Ovary (tissue), 10 donors: ENCODE measurements at places on chromosomes 6 and 20. TPM values are rescaled to one million over a fixed set of nuclear protein-coding genes. Genes with fewer than 3 reads are reported as not detected.

Gene FHL5
- 3.0 TPM for total RNA-seq

Gene PACRG
- 3.7 TPM for total RNA-seq

Gene PGK2
- total RNA-seq, result not detected

Gene KAT14
- total RNA-seq, result 15.0 TPM

Gene DNAH8
- total RNA-seq, result under 0.01 TPM

Gene APMAP
- 23.5 TPM for total RNA-seq

Gene SLC22A1
- 2.4 TPM for total RNA-seq

GRCh38 chr6:137291441-137291840 lies 72.3 kb upstream of the IFNGR1 start:
- H3K36me3 ChIP-seq, result no peaks in the 10 kb centered on the region
- H3K27me3 ChIP-seq, result no peaks in the 10 kb centered on the region
- H3K4me3 ChIP-seq, result no peak overlapping the region
- no peaks in the 10 kb centered on the region for H3K4me1 ChIP-seq
- no peak for DNase-seq

- H3K4me3 ChIP-seq, result no peak overlapping the region
- no peaks in the 10 kb centered on the region for H3K27me3 ChIP-seq
- no peak for DNase-seq
- H3K4me1 ChIP-seq, result no peaks in the 10 kb centered on the region
- H3K36me3 ChIP-seq, result no peaks in the 10 kb centered on the region
Measured at GRCh38 chr20:21435576-21435975, 38.2 kb upstream of the NKX2-4 start.

- no peak overlapping the region for H3K4me3 ChIP-seq
- peak overlapping the region; percentile 57 for H3K27ac ChIP-seq
- peaks cover 6% of the 10 kb centered on the region for H3K4me1 ChIP-seq
- no peak for DNase-seq
Measured at GRCh38 chr6:36676141-36677058, 2.1 kb upstream of the CDKN1A start.

GRCh38 chr6:37059344-37060194 lies 54.1 kb downstream of the FGD2 start:
- no peak overlapping the region for H3K27ac ChIP-seq
- peaks cover 2% of the 10 kb centered on the region for H3K4me1 ChIP-seq
- no peaks in the 10 kb centered on the region for H3K27me3 ChIP-seq
- peak; percentile 80 for DNase-seq

DNA sequence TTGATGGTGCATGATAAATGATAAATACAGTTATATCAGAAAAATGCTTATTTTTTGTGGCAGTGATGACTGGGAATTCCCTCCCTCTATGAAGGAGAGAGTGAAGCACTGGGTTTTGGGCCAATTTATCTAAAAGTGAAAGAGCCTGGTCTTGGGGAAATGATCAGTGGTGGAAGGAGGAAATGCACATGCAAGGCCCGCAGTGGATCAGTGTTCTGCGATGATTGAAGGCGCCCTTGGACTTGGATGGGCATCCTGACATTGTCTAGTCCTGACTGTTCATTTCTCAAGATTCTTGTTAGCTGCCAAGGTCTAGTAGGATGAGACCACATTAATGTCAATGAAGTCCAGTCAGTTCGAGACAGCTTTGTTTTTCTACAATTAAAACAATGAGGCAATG lies 272.0 kb upstream of the SLC35B3 start:
- H3K4me1 ChIP-seq, result no peaks in the 10 kb centered on the region
- no peaks in the 10 kb centered on the region for H3K36me3 ChIP-seq
- no peak overlapping the region for H3K27ac ChIP-seq
- H3K27me3 ChIP-seq, result no peaks in the 10 kb centered on the region
- no peak overlapping the region for H3K4me3 ChIP-seq
- DNase-seq, result no peak

- no peaks in the 10 kb centered on the region for H3K4me1 ChIP-seq
- H3K27me3 ChIP-seq, result no peaks in the 10 kb centered on the region
- no peak overlapping the region for H3K4me3 ChIP-seq
- H3K27ac ChIP-seq, result no peak overlapping the region
- DNase-seq, result no peak
Measured at GRCh38 chr6:25582101-25582500, 69.9 kb upstream of the SCGN start.

DNA sequence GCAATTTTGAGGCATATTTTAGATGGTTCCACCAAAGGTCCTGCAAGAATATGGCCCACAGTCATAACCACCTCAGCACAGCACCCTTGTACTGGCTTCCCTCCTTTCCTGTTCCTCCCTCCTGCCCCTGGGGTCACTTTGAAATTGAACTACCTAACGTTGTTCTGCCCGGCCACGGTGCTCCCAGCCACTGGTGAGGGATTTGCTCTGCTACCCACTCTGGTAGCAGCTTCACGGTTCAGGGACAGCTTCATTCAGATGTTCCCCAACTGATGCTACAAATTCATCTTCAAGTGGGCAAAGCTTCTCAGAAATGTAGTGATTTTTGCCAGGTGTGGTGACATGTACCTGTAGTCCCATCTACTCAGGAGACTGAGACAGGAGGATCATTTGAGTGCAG lies 7.9 kb upstream of the NELFCD start:
- H3K27me3 ChIP-seq, result no peaks in the 10 kb centered on the region
- H3K36me3 ChIP-seq, result no peaks in the 10 kb centered on the region
- no peaks in the 10 kb centered on the region for H3K4me1 ChIP-seq
- H3K27ac ChIP-seq, result no peak overlapping the region

- no peaks in the 10 kb centered on the region for H3K27me3 ChIP-seq
- H3K4me3 ChIP-seq, result no peak overlapping the region
- H3K27ac ChIP-seq, result no peak overlapping the region
- no peak for DNase-seq
Measured at GRCh38 chr6:19137505-19137904, 699.7 kb upstream of the ID4 start.

DNA sequence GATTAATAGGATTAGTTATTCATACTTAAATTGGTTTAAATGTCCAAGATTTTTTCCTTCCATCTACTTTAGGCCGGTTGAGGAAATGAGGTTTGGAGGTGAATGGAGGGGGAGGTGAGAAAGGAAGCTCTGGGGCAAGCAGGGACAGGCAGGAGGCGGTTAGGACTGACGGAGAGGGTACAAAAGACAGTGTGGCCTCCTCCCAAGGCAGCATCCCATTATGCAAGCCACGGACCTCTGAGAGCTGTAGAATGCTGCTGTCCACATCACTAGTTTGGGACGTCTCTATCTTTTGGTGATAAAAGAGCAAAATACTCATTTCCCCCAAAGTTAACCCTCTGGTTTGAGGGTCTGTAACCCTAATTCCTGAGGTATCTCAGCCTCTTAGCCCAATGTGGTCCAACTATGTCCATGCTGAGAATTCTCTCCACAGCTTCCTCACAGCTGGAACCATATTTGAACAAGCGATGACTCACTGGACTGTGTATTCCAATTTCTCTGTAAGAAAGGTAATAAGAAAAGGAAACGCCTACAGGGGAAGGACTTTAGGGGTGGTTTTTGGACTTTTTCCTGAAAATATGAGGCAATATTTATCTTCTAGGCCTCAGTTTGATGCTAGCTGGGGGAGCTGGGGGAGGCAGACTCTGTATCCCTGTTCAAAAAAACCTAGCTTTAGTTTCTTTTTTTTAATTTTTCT lies 172.2 kb downstream of the TFAP2B start:
- H3K4me1 ChIP-seq, result no peaks in the 10 kb centered on the region
- no peaks in the 10 kb centered on the region for H3K36me3 ChIP-seq
- no peaks in the 10 kb centered on the region for H3K27me3 ChIP-seq

DNA sequence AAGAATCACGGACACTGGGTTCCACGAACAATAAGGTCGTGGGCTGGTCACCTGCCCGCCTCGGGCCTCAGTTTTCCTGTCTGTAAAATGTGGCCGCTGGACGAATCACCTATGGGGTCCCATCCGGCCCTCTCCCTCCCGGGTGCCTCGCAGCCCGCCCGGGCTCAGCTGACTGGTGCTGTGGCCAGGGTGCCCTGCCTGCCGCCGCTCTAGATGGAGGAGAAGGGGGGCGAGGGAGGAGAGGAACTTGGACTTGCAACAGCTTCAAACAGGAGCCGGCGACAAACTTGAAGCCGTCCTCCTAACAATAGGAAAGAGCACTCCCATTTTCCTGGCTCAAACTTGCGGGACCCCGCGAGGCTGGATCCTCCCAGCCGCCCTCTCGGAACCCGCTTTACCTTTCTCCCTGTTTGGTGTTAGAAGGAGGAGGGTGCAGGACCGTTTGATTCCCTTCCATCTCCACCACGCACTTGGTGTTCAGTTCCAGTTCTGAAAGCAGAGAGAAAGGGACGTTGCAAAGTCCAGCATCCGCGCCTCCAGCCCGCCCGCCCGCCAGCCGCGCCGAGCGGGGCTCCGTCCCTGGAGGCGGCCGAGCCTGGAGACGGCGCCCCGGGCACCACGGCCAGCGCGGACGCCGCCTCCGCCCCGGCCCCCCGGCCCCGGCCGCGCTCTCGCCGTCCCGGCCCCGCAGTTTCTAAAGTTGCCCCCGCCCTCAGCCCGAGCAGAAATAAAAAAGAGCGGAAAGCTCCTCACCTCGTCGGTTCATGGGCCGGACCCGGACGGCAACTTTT lies 584 bp downstream of the KIF13A start:
- H3K27ac ChIP-seq, result peak overlapping the region; percentile 84
- peaks cover 2% of the 10 kb centered on the region for H3K4me1 ChIP-seq
- peak; percentile 68 for DNase-seq
- H3K36me3 ChIP-seq, result no peaks in the 10 kb centered on the region
- H3K4me3 ChIP-seq, result peak overlapping the region; percentile 54

- no peaks in the 10 kb centered on the region for H3K36me3 ChIP-seq
- H3K4me3 ChIP-seq, result no peak overlapping the region
- no peak overlapping the region for H3K27ac ChIP-seq
- no peaks in the 10 kb centered on the region for H3K27me3 ChIP-seq
- no peak for DNase-seq
Measured at GRCh38 chr6:80145921-80146320, 39.5 kb downstream of the BCKDHB start.

DNA sequence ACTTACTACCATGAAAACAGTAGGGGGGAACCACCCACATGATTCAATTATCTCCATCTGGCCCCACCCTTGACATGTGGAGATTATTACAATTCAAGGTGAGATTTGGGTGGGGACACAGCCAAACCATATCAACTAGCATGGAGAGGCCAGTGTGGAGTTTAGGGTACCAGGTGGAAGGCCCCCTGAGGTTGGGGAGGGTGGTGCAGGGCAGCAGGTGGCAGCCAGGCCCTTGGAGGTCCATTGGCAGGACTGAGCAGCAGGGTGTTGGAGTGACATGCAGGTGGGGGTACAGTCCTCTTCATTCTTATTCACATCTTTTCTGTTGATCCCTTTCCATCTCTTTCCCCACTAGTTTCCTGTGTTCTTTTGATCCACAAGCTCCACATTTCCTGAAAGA lies 42.9 kb downstream of the PHACTR3 start:
- no peaks in the 10 kb centered on the region for H3K36me3 ChIP-seq
- H3K27me3 ChIP-seq, result no peaks in the 10 kb centered on the region
- no peak overlapping the region for H3K4me3 ChIP-seq
- peaks cover 4% of the 10 kb centered on the region for H3K4me1 ChIP-seq
- no peak overlapping the region for H3K27ac ChIP-seq
- DNase-seq, result no peak

DNA sequence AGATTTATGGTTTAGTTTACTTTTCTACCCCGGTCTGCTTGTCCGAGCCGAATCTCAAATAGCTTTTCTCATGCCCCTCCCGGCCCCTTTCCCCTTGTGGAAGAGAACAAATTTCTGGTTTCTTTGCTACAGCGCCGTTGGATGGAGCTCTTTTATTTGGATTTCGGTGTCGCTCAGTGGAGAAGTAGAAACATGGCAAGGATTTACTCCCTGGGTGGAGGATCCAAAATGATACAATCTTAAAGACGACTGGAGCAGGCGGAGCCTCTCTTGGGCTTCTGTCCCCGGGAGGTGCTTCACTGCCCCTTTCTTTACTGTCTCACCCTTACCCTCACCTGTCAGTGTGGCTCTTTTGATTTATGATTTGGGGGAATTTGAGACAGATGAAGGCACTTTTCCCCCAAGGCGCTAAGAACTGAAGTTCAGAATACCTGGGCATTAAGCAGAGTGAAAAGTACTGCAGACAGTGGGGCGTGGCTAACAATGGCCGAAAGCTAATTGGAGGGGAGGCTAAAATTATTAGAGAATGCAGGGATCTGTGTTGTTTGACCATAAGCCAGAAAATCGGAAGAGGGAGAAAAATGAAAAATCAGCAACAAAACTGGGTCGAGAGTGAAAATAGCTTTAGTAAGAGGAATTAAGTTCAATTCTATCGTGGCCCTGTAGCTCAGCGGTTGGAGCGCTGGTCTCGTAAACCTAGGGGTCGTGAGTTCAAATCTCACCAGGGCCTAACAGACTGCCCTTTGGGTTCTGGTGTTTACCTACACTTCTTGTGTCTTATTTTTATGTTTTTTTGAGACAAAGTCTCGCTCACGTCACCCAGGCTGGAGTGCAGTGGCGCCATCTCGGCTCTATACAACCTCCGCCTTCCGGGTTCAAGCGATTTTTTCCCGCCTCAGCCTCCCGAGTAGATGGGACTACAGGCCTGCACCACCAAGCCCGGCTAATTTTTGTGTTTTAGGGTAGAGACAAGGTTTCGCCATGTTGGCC lies 145.1 kb upstream of the ZNF184 start:
- H3K27me3 ChIP-seq, result no peaks in the 10 kb centered on the region
- H3K36me3 ChIP-seq, result no peaks in the 10 kb centered on the region
- H3K4me1 ChIP-seq, result peaks cover 6% of the 10 kb centered on the region
- no peak overlapping the region for H3K27ac ChIP-seq
